Dermis microvascular lymphatic vessel endothelial cell (primary cell): ENCODE measurements at places on chromosomes 2 and 18. TPM values are rescaled to one million over a fixed set of nuclear protein-coding genes. Genes with fewer than 3 reads are reported as not detected.

Gene KIF5C
- under 0.01 TPM in 2 replicates for total RNA-seq

Gene RAX
- total RNA-seq, result not detected in 2 replicates

Gene CD226
- 0.76 and 1.5 TPM in 2 replicates for total RNA-seq

Gene CRYGC
- not detected in 2 replicates for total RNA-seq

Gene NYAP2
- total RNA-seq, result not detected in 2 replicates

Gene MYO7B
- 0.13 TPM in 2 replicates for total RNA-seq

Gene CERKL
- total RNA-seq, result not detected in 2 replicates

Gene RASGRP3
- total RNA-seq, result 184 and 191 TPM in 2 replicates

Gene EFHD1
- total RNA-seq, result not detected in 2 replicates

Gene METAP1D
- total RNA-seq, result 2.4 and 2.7 TPM in 2 replicates

Gene GALR1
- total RNA-seq, result not detected in 2 replicates

Gene NFATC1
- 5.5 and 17.1 TPM in 2 replicates for total RNA-seq

Gene TFCP2L1
- total RNA-seq, result not detected in 2 replicates

Gene ANKRD53
- 0.13 and 0.38 TPM in 2 replicates for total RNA-seq

Gene SLC4A3
- 0.13 and 0.25 TPM in 2 replicates for total RNA-seq

Gene CDCA7
- total RNA-seq, result 4.0 and 6.4 TPM in 2 replicates

Gene STON1
- total RNA-seq, result 1.8 and 2.1 TPM in 2 replicates

Gene CD8B
- total RNA-seq, result not detected in 2 replicates

Gene DSC2
- total RNA-seq, result under 0.01 and 0.13 TPM in 2 replicates

Gene EML6
- total RNA-seq, result 0.63 and 0.77 TPM in 2 replicates

Gene EPAS1
- 109 and 193 TPM in 2 replicates for total RNA-seq

Gene MC2R
- total RNA-seq, result not detected in 2 replicates

Gene C2orf81
- under 0.01 and 0.13 TPM in 2 replicates for total RNA-seq

Gene EML4
- total RNA-seq, result 14.2 and 18.1 TPM in 2 replicates

Gene CSRNP3
- 0.13 and 0.38 TPM in 2 replicates for total RNA-seq

Gene PER2
- total RNA-seq, result 1.7 and 2.7 TPM in 2 replicates

Gene REG3G
- total RNA-seq, result not detected in 2 replicates

Gene STPG4
- under 0.01 TPM in 1 of 2 replicates, not detected in the other for total RNA-seq

Gene FEV
- total RNA-seq, result not detected in 2 replicates

Gene HAAO
- not detected in 2 replicates for total RNA-seq

Gene DAW1
- not detected in 2 replicates for total RNA-seq

Gene COL6A3
- under 0.01 and 6.6 TPM in 2 replicates for total RNA-seq

Gene LIMS4
- total RNA-seq, result 20.8 and 80.8 TPM in 2 replicates

Gene NTSR2
- total RNA-seq, result not detected in 2 replicates

Gene ACOXL
- total RNA-seq, result not detected in 2 replicates

Gene PRKAG3
- total RNA-seq, result not detected in 2 replicates

Gene SPEG
- total RNA-seq, result under 0.01 TPM in 1 of 2 replicates, not detected in the other

Gene SCG2
- not detected in 2 replicates for total RNA-seq

Gene FSIP2
- total RNA-seq, result under 0.01 TPM in 2 replicates

Gene CCDC68
- total RNA-seq, result 0.26 and 0.51 TPM in 2 replicates

Gene WDR33
- 21.3 and 22.0 TPM in 2 replicates for total RNA-seq

Gene CDK5R2
- not detected in 2 replicates for total RNA-seq

Gene KCNJ3
- not detected in 2 replicates for total RNA-seq

Gene GALNT13
- 0.13 and 0.25 TPM in 2 replicates for total RNA-seq

Gene CHRND
- not detected in 2 replicates for total RNA-seq

Gene AOX1
- 0.76 and 5.4 TPM in 2 replicates for total RNA-seq

Gene RANBP2
- 53.1 and 53.6 TPM in 2 replicates for total RNA-seq

Gene RBBP8
- total RNA-seq, result 10.5 and 14.0 TPM in 2 replicates

Gene TRIM54
- total RNA-seq, result 0.26 and 0.51 TPM in 2 replicates

Gene CFC1
- total RNA-seq, result not detected in 2 replicates

Gene HRH4
- total RNA-seq, result not detected in 2 replicates
